Activated CD4-positive, alpha-beta T cell treated with anti-CD3 and anti-CD28 coated beads, Interleukin-2, amount 50 U/mL, for 24 hours (primary cell): ENCODE measurements at places on chromosomes 5 and 9.

GRCh38 chr5:151569132-151570046 lies 21.7 kb downstream of the FAT2 start:
- no peak for DNase-seq

DNA sequence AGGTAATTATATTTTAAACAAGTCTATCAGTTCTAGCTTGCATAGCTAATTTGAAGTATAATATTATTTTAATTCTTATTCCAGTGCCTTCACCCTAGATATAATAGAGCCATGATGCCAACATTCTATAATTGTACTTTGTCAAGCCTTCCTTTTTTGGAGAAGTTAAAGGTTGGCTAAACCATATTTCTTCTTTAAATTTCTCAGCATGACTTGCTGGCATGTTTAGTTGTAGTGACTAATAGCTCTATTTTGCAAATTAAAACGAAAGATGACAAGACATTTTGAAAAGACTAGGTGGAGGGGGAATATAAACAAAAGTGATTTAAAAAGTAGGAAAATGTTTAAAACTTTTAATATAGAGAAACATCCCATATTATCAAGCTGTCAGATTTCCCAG lies 400.7 kb downstream of the PSAT1 start:
- no peak for DNase-seq

DNA sequence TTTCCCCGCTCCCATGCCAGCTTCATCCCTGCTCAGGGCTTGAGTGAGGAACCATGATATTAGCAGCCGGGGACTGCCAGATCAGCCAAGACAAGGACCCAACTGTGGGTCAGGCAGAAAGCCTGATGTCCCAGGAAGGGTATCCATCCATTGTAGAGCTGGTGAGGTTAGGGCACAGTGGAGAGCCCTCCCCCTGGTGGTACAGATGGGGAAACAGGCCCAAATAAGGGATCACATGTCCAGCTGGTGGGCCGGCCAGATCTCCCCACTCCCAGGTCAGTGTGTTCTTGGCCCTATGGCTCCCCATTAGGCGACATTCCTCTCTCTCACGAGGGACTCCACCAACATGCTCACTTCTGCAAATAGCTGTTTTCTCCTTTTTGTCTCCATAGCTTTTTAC lies 9.0 kb downstream of the CDX1 start:
- no peak for DNase-seq

DNA sequence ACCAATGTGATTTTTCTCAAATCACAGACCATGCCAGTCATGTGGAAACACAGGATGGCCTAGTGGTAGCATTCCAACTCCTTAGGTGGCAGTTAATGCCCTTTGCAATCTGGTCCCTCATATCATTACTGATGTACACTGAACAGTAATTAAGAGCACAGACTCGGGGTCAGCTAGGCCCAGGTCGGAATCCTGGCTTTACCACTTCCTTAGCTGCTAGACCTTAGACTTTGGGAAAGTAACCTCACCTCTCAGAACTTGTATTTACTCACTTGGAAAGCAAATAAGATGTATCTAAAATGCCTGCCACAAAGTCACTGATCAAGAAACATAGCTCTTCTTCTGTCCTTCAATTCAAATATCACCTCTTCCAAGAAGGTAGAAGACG lies 112.8 kb downstream of the MAPKAP1 start:
- DNase-seq = no peak

- no peak for DNase-seq
Measured at GRCh38 chr5:131375351-131375750, 111.5 kb downstream of the CDC42SE2 start.

- no peak for DNase-seq
Measured at GRCh38 chr5:28751396-28751795, 1713.0 kb upstream of the CDH9 start.

GRCh38 chr9:87071473-87071872 lies 124.2 kb upstream of the GAS1 start:
- DNase-seq = no peak

DNA sequence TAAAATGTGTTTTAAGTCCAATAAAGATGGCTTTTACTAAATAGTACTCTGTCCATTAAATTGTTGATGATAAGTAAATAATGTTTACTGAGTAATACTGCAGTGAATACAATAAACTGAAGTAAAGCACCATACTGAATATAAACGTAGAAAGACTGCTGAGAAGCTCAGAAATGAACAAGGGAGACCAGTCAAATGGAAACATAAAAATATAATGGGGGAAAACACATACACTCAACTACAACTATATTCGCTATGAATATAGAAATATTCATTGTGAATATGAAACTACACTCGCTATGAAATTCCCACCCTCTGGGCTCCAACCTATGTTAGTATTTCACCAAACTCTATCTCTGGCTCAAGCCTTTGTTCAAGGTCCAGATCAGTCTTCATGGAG lies 41.9 kb upstream of the UBQLN1 start:
- no peak for DNase-seq

- no peak for DNase-seq
Measured at GRCh38 chr5:24566933-24567332, 77.8 kb downstream of the CDH10 start.

DNA sequence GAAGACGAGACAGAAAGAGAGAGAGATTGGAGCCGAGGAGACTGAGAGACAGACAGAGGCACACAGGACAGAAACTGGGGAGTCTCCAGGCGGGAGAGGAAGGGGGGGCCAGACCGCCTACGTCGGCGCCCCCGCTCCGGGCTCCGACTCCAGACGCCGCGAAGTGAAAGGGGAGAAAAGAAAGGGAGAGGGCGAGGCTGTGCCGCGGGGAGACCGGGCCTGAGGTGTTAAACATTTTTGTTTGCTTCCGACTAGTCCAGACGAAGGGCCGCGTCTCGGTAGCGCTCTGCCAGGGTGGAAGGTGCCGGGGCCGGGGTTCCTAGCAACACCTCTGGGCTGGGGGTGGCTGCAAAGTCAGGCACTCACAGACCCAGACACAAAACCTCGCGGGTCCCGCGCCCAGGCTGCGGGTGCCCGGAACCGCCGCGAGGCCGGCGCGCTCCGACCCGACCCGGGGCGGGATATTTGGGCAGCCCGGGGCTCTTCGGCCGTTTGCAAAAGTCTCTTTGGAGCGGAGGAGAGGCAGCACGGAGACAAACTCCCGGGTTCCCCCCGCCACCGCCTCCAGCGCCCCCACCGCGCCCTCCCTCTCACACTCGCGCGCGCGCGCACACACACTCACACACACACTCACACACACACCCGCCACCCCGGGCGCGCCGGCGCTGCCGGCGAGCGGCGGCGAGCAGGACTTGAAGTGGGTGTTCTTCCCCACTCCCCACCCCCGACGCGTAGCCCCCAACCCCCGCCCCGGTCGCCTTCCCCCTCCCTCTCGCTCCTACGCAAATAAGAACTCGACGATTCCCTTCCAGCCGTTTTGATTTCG lies 626 bp upstream of the FST start:
- DNase-seq = no peak

DNA sequence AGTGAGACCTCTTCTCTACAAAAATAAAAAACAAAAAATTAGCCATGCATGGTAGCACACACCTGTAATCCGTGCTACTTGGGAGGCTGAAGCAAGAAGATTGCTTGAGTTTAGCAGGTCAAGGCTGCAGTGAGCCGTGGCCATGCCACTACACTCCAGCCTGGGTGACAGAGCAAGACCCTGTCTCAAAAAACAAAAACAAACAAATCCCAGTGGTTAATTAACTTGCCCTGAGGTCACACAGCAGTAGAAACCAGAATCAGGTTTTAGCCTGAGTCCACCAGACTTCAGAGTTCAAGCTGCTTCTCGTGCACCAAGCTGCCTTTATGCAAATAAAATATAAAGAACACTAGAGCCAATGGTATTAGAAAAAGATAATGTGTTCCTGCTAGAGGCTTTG lies 169.7 kb downstream of the GOLPH3 start:
- DNase-seq = no peak

DNA sequence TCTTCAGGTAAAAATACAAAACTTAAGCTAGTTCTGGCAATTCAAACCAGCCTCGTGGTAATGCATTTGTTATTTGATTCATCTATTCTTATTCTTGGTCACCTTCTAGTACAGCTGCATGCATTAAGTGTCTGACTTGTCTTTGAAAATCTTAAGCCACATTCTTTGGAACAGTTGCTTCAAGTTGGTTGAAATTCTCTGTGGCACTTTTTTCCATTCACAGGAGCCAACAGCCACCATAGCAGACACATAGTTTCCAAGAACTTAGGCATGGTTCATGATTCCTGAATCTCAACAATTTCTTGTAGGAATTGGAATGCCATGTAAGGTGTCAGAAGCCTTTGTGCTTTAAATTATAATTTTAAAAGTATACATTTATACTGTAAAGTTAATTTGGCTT lies 47.4 kb upstream of the MEF2C start:
- no peak for DNase-seq

GRCh38 chr5:142736247-142736632 lies 33.9 kb upstream of the ARHGAP26 start:
- no peak for DNase-seq

DNA sequence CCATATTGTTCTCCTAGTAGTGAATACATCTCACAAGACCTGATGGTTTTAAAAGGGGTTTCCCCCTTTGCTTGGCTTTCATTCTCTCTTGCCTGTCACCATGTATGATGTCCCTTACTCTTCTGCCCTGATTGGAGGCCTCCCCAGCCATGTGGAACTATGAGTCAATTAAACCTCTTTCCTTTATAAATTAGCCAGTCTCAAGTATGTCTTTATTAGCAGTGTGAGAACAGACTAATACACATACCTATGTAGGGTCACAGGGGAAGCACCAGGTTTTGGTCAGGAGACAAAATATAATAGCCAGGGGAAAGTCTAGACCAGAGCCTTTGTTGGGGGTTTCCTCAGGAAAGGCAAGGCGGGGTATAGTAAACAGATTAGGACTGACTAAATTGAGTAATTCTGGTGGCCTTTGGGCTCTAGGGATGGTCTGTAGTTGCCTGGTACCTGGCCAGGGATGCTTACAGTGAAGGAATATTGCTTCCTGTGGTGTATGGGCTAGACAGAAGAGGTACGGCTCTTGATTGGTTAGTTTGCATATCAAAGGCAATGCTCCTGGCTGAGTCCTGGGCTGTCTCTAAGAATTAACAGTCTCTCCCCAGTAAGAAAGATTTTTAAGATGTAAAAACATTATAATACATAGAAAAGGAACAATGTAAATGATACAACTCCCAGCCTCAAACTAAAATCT lies 254.5 kb downstream of the ELAVL2 start:
- no peak for DNase-seq

- DNase-seq = no peak
Measured at GRCh38 chr9:23254404-23255184, 571.4 kb downstream of the ELAVL2 start.

DNA sequence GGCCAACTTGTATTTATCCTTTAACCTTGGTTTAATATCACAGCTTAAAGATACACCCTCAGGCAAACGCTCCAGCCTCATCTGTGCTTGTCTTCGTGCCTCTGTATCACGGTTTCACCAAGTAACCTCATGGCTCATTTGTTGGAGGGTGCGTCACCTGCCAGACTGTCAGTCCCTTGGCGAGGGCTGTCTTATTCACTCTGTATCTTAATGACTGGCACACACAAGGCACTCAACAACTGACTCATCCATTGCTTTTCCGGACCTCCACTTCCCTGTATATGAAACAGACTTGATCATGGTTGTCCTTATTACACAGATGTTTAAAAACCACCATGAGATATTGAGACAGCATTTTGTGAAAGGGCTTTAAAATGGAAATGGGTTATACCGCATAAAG lies 28.0 kb downstream of the LCP2 start:
- DNase-seq = no peak

- DNase-seq = no peak
Measured at GRCh38 chr5:60261732-60262131, 368.2 kb upstream of the PDE4D start.

DNA sequence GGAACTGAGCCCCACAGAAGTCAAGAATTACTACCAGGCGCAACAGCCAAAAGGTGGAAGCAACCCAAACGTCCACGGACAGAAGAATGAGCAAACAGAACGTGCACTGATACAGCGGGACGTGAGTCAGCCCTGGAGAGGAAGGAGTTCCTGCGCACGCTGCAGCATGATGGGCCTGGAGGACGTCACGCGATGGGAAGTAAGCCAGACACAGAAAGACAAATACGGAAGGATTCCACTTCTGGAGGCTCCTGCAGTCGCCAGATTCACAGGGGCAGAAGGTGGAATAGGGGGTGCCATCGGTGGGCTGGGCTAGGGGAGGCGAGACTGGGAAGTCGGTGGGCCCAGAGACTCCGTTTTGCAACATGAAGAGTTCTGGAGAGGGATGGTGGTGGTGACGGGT lies 80.3 kb upstream of the PHYKPL start:
- DNase-seq = no peak

- DNase-seq = no peak
Measured at GRCh38 chr5:78754655-78755054, 106.1 kb upstream of the LHFPL2 start.

GRCh38 chr5:54909911-54910870 lies 75.2 kb downstream of the ESM1 start:
- DNase-seq = no peak

DNA sequence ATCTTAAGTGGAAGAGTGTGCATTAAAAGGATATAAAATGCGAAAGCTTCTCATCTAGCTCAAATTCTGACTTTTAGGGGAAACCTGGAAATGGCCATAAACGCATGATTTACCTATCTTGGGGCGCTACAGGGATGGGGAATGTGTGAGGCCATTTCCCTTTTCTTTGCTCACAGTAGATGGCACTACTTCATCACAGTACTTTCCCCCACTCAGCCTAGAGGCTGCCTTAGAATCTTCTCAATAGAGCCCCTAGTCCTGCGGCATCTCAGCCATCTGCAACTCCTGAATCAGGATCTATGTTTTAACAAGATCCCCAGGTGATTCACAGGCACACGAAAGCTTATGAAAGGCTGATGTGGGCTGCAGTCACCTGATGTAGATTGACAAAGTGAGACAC lies 110.8 kb downstream of the LHFPL2 start:
- no peak for DNase-seq

- DNase-seq = no peak
Measured at GRCh38 chr9:33101104-33101951, 24.9 kb upstream of the SMU1 start.

DNA sequence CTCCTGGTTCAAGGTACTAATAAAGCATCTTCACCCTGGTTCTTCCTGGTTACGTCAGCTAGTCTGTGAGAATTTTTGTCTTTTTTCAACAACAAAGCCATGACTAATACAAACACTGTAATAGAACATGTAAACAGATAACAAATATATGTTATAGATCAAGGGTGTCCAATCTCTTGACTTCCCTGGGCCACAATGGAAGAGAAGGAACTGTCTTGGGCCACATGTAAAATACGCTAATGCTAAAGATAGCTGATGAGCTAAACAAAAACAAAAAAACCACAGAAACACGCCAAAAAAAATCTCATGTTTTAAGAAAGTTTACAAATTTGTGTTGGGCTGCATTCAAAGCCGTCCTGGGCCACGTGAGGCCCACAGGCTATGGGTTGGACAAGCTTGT lies 124.5 kb upstream of the GNA14 start:
- DNase-seq = no peak

DNA sequence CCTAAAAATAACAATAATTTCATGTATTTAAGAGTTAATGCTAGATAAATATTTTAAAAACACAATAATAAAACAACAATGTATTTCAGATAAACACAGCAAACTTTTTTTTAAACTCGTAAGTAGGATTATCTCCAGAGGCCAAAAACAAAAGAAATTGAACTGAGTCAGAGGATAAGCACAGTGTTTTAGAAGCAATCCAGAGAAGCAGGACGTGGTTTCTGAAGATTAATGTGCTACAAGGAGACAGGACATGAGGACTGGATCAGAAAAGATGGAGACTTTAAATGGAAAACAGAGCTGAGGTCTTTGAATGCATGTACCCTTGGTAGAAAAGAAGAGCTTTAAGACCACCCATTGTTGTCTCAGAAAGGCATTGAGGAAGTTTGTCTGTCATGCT lies 491.2 kb upstream of the TLE4 start:
- DNase-seq = no peak
